Stimulated activated CD4-positive, alpha-beta T cell treated with anti-CD3 and anti-CD28 coated beads, Interleukin-2, amount 100 ng/mL, for 48 hours (primary cell): ENCODE measurements at places on chromosomes 2 and 18.

DNA sequence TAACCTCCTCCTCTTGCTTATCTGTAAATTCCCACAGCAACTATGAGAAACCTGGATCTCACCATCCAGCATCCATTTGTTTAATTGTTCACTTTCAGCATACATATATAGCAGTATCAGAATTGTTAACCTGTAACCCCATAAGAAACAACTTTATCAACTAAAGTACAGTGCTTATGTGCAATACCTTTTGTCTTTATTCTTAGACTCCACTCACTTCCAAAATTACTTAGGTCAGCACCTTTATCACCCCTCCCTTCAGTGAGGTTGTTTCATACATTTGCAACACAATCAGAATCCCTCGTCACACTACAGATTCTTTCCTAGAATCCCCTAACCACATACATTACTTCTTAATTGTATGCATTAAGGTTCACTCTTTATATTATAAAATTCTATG, 225.9 kb upstream of the NCKAP5 start:
- DNase-seq, result no peak

DNA sequence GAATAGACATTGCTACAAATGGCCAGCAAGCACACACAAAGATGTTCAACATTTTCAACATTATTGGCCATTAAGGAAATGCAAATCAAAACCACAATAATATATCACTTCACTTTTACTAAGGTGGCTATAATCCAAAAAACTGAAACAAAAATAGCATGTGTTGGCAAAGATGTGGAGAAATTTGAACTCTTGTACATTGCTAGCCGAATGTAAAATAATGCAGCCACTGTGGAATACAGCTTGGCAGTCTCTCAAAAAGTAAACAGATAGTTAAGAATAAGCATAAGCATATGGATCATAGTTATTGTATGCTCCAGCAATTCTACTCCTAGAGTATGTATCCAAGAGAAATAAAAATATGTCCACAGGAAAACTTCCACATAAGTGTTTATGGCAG, 192.5 kb downstream of the EN1 start:
- no peak for DNase-seq

DNA sequence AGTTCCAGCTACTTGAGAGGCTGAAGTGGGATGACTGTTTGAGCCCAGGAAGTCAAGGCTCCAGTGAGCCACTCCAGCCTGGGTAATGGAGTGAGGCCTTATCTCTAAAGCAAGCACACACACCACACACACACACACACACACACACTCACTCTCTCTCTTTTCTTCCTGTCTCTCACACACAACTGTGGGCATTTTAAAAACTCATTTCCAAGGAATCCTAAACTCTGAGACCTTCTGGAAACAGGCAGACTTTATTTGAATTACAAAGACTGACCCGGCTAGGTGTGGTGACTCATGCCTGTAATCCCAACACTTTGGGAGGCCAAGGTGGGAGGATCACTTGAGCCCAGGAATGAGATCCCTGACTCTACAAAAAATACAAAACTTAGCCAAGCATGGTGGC, 21.3 kb downstream of the WDSUB1 start:
- DNase-seq, result no peak

- no peak for DNase-seq
Measured at GRCh38 chr2:44844651-44845270, 96.7 kb upstream of the SIX3 start.

- no peak for DNase-seq
Measured at GRCh38 chr2:79860228-79861058, 347.6 kb downstream of the CTNNA2 start.

- DNase-seq, result no peak
Measured at GRCh38 chr18:57621246-57621604, 411 bp downstream of the NARS1 start.
